ENCODE measurements at places on chromosomes 1 and 21.

GRCh38 chr1:21574466-21575151 lies 65.4 kb downstream of the ALPL start:
- no peak for DNase-seq

DNA sequence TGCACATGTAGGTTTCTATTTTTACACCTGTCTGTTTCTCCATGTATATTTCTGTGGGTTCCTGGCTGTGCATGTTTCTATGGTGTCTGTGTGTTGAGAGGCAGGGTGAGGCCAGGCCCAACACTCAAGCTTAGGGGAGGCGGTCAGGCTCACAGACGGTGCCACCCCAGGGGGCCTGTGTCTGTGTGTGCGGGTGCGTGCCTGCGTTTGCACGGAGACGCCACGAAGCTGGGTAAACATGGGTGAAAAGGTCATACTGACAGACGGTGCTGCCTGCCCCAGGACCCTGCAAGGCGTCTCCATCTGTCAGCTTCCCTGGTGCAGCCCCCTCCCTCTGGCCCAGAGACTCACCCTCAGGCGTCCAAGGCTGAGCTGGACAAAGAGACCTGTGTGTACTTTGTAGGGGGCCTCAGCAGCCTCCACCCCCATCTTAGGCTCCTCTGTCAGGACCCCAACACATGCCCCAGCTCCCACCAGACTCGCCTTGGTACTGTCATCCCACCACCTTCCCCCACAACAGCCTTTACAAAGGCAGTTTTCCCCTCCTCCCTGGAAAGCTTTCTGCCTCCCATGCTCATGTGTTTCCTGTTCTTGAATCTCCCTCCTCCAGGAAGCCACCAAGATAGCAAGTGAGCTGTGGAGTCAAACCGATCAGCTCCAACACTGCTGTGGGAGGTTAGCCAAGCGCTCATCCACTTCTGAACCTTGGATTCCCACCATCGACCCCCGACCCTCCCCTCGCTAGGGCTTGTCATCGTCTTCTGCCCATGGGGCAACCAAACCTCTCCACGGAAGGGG lies 34.1 kb downstream of the PTPRF start:
- DNase-seq, result no peak

DNA sequence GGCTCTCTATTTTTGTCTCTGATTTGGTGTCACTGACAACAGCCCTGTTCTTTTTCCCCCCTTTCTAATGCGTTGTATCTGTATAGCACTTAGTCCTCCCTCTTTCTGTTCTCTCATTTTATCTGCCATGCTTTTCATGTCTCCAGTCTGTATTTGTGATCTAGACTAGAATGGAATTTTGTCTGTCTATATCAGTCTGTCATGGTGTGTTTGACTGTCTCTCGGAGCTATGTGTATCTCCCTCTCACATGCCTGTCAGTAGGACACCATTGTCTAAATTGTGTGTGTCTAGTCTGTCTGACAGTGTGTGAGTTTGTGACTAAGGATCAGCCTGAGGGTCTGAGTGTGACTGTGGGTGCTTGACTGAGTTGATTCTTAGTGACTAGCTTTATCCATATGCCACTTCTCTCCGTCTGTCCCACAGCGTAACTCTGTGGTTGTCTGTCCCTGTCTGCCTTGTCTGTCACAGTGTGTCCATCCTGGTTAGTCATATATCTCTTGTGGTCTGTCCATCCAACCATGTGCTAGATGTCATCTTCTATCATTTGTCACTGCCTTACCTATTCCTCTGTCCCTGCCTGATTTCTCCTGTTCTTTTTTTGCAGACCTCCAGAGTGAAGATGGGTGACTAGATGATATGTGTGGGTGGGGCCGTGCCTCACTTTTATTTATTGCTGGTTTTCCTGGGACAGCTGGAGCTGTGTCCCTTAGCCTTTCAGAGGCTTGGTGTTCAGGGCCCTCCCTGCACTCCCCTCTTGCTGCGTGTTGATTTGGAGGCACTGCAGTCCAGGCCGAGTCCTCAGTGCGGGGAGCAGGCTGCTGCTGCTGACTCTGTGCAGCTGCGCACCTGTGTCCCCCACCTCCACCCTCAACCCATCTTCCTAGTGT lies 1.4 kb upstream of the B4GALT2 start:
- no peak for DNase-seq

DNA sequence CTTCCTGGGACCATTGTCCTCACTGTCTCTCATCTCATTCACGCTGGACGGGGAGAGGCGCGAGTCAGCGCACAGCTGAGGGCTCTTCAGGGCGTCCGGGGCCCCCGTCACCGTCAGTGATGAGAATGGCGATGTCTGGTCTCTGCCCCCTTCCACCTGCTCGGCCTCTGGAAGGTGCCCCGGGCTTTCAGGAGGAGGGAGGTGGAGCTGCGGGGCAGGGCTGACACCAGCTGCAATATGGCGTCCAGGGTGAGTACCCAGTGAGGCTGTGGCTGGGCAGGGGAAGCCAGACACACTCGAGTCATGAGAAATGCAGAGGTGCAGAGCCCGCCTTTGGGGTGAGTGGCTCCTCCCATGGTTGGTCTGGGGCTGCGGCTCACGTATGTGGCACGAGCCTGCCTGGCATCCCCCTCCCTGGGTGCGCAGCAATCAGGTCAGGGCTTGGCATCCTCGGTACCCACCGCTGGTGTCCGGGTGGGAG lies 15.1 kb downstream of the MORN1 start:
- DNase-seq, result no peak

GRCh38 chr1:11281518-11282331 lies 8.7 kb downstream of the UBIAD1 start:
- DNase-seq, result no peak

- no peak for DNase-seq
These were observed 197.2 kb downstream of the HLX start for GRCh38 chr1:221076391-221076811.

GRCh38 chr1:43241413-43241836 lies 28.4 kb upstream of the TMEM125 start:
- no peak for DNase-seq

GRCh38 chr1:238099871-238100270 lies 209.1 kb upstream of the ZP4 start:
- DNase-seq, result no peak

- no peak for DNase-seq
These were observed 4.1 kb downstream of the PRDM16 start for GRCh38 chr1:3073186-3073488.
